Renal cortex interstitium (tissue), 15 donors: ENCODE measurements at places on chromosomes 7 and 10. TPM values are rescaled to one million over a fixed set of nuclear protein-coding genes. Genes with fewer than 3 reads are reported as not detected.

GRCh38 chr7:102279537-102280400 lies 6.9 kb upstream of the SH2B2 start:
- peak; percentile 60 for DNase-seq

GRCh38 chr7:8035192-8035591 lies 66.6 kb downstream of the GLCCI1 start:
- no peak for DNase-seq

GRCh38 chr7:135490783-135491182 lies 19.1 kb downstream of the CNOT4 start:
- no peak for DNase-seq

DNA sequence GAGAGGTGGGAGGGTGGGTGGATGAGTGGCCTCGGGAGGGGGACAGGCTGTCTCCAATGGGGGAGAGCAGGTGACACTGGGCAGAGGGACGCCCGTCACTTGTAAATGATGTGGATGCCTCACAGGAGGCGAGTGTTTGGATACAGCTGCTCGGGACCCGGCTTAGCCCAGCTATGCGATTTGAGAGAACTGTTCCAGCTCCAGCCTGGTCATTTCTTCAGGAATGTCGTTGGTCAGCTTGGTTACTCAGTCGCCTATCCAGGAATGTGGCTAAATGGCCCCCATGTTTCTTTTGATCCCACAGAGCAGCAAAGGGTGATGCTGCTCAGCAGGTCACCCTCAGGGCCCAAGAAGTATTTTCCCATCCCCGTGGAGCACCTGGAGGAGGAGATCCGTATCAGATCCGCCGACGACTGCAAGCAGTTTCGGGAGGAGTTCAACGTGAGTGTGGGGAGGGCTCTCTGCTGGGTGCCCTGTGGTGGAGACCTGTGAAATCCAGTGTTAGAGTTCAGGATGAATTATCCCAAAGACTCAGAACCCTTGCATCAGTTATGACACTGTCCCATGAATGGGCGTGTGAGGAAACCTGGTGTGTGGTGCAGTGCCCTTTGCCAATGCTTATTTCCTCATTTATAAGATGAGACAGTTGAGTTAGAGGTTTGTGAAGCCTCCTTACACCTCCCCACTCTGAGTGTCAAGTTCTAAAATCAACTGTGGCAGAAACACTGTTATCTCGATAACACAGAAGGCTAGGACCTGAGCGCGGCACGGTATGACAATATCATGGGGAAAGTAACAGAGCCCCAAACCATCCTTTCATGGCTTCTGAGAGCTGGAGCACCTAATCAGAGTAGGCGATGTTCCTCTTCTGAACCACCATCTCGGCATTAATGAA lies 76.8 kb downstream of the MKI67 start:
- DNase-seq, result no peak

GRCh38 chr10:7133278-7133677 lies 277.6 kb downstream of the SFMBT2 start:
- DNase-seq, result no peak

- DNase-seq, result no peak
Measured at GRCh38 chr7:33727315-33727714, 178.0 kb upstream of the BMPER start.

- no peak for DNase-seq
Measured at GRCh38 chr7:2920956-2921652, 77.0 kb upstream of the GNA12 start.

GRCh38 chr7:1061180-1061579 lies 16.8 kb downstream of the GPR146 start:
- DNase-seq, result no peak

SPRN gene
- polyA plus RNA-seq, result 4.7 TPM

FBXW4 gene
- polyA plus RNA-seq, result 52.7 TPM

PNLIPRP1 gene
- not detected for polyA plus RNA-seq

VSTM2A gene
- 1.4 TPM for polyA plus RNA-seq
